Right ventricle myocardium inferior (tissue), 1 donor: ENCODE measurements at places on chromosomes 6 and 20. TPM values are rescaled to one million over a fixed set of nuclear protein-coding genes. Genes with fewer than 3 reads are reported as not detected.

The TCF19 gene
- total RNA-seq = 5.2 TPM

The CLDN20 gene
- total RNA-seq = 0.19 TPM

The RHAG gene
- 0.76 TPM for total RNA-seq

The PROKR2 gene
- not detected for total RNA-seq

The HUS1B gene
- not detected for total RNA-seq

The TRIM10 gene
- not detected for total RNA-seq

The TOMM6 gene
- 226 TPM for total RNA-seq

The NT5E gene
- 5.6 TPM for total RNA-seq

The TCP11 gene
- total RNA-seq = not detected

The SEL1L2 gene
- total RNA-seq = 1.7 TPM

The DEFB132 gene
- total RNA-seq = not detected

The CRIP3 gene
- total RNA-seq = 7.1 TPM
